Heart left ventricle (tissue), 16 donors: ENCODE measurements at places on chromosomes 2 and 18. TPM values are rescaled to one million over a fixed set of nuclear protein-coding genes. Genes with fewer than 3 reads are reported as not detected.
A peak's percentile ranks its signal among the peaks of the same experiment; 100 is the strongest.

The CIB4 gene
- total RNA-seq: not detected

The RGPD8 gene
- total RNA-seq: 8.9 TPM

The SLC30A3 gene
- 18.1 TPM for total RNA-seq

The GCG gene
- not detected for total RNA-seq

DNA sequence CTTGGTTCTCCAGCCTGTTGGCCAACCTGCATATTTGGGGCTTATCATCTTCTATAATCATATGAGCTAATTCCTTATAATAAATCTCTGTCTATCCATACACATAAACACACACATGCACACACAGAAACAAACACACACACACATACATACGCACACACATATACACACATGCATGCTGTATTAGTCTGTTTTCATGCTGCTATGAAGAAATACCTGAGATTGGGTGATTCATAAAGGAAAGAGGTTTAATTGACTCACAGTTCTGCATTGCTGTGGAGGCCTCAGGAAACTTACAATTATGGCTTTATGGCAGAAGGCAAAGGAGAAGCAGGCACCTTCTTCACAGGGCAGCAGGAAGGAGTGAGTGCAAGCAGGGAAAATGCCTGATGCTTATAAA, 707.4 kb upstream of the CDH2 start:
- no peak for DNase-seq

- DNase-seq: no peak
Observed at GRCh38 chr2:16408331-16409005, 257.2 kb downstream of the CYRIA start.

- no peak for DNase-seq
Observed at GRCh38 chr2:126761256-126761980, 105.5 kb downstream of the GYPC start.

DNA sequence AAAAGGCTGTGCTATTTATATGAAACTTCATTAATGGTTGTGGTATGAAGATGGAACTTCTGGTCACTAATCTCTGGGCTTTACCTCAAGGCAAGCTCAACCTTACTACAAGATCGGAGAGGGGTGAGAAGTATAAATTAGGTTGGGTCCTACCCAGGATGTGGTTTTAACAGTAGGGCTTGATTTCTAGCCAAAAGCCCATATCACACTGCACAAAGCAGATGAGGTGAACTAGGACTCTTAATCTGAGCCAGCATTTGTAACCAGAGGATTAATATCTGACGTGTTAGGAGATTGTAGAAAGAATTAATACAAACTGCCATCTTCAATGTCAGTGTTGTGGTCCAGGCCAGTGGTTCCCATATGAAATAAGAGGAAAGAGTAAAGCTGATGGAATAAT, 86.4 kb upstream of the RGPD4 start:
- no peak for DNase-seq

DNA sequence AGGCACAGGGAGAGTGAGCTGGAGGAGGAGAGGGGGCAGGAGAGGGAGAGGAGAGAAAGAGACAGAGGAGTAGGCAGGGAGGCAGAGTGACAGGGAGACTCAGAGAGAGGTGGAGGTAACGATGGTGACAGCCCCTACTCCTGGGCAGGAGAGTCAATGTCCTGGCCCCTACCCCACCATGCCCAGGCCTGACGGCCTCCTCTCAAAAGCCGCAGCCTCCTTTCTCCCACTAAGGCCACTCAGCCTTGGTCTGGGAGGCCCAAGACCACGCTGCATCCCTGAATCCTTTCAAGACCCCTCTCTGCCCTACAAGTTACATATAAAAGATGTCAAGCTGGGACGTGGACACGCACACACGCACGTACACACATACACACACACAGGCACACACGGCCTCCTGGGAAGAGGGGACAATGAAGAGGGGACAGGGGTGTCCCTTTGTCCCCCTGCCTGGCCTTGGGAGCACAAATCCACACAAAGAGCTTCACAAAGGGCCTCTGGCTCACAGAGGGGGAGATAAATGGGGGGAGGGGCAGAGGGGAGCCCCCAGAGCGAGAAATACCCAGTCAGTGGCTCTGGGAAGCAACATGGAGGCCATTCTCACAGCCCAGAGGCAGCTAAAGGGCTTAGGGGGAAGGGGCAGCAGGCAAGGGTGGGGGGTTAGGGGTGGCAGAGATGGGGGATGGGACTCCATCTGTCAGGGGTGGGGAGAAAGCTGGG, 19.5 kb upstream of the TNS1 start:
- DNase-seq: peak; percentile 13

GRCh38 chr2:41546031-41546430, 501.8 kb upstream of the PKDCC start:
- DNase-seq: no peak

- DNase-seq: no peak
Observed at GRCh38 chr2:69773206-69773605, 31.3 kb downstream of the ANXA4 start.

DNA sequence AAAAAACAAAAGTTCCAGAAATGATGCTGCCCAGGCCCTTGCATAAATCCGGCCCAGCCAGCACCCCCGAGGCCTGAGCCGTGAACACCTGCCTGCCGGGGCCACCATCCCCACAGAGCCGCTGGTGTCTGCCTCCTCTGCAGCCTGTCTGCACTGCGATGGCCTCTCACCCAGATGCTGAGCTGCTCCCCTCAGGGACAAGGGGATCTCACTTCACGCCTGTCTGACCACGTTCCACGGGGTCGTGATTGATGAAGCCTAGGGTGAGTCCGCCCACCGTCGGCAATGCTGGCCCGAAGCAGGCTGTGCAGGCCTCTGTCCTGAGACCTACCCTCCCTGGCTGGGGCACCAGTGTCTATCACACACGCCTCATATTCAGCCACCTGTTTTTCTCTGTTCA, 444.2 kb downstream of the EIPR1 start:
- DNase-seq: no peak

- DNase-seq: no peak
Observed at GRCh38 chr2:42334220-42334619, 26.8 kb downstream of the COX7A2L start.
